Chondrocyte (in vitro differentiated cells): ENCODE measurements at places on chromosomes 12 and 14. TPM values are rescaled to one million over a fixed set of nuclear protein-coding genes. Genes with fewer than 3 reads are reported as not detected.

Gene NRIP2
- 0.25 to 0.92 TPM in 2 of 3 replicates, not detected in the other for total RNA-seq

Gene EEA1
- 35.5 to 44.7 TPM (median 41.8 TPM) in 3 replicates for total RNA-seq

Gene COL2A1
- 2.0 to 47.7 TPM (median 35.6 TPM) in 3 replicates for total RNA-seq

Gene FAM181A
- not detected in 3 replicates for total RNA-seq

Gene ALX1
- 1.4 to 3.3 TPM (median 3.2 TPM) in 3 replicates for total RNA-seq

Gene RDH16
- 0.10 TPM in 1 of 3 replicates, not detected in the others for total RNA-seq

Gene DYRK4
- 37.9 to 48.6 TPM (median 38.7 TPM) in 3 replicates for total RNA-seq

Gene AVPR1A
- total RNA-seq, result 0.15 to 0.45 TPM (median 0.41 TPM) in 3 replicates

- peak overlapping the region; percentile 45 for H3K4me3 ChIP-seq
- H3K4me1 ChIP-seq, result peaks cover 55% of the 10 kb centered on the region
- H3K27me3 ChIP-seq, result no peaks in the 10 kb centered on the region
- H3K27ac ChIP-seq, result peak overlapping the region; percentile 99
Observed at GRCh38 chr12:12720672-12721161, 3.5 kb downstream of the CDKN1B start.

GRCh38 chr12:44647917-44648690 is 228.0 kb downstream of the NELL2 start:
- no peak overlapping the region for H3K27ac ChIP-seq
- H3K4me1 ChIP-seq, result no peaks in the 10 kb centered on the region
- no peak for DNase-seq
- peaks cover 5% of the 10 kb centered on the region for H3K27me3 ChIP-seq

DNA sequence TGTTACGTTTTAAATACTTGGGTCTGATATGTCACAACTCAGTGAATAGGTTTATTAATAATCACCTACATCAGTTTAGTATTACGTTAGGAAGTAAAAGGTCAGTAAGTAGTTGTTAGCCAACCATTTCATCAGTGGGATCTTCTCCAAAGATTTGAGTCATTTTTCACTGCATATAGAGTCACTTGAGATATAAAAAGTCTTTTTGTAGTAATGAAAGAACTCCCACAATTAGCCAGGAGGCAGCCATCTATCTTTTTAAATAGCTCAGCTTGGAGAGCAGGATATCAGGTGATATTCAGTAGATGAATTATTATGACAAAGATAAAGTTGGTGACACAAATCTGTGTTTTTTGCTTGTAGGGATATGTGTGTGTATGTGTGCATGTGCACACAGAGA is 309.3 kb downstream of the PDZRN4 start:
- no peak for DNase-seq
- no peaks in the 10 kb centered on the region for H3K36me3 ChIP-seq
- H3K27ac ChIP-seq, result no peak overlapping the region
- H3K27me3 ChIP-seq, result peaks cover 11% of the 10 kb centered on the region

- H3K4me3 ChIP-seq, result no peak overlapping the region
- no peak for DNase-seq
- peaks cover 1% of the 10 kb centered on the region for H3K36me3 ChIP-seq
- no peaks in the 10 kb centered on the region for H3K27me3 ChIP-seq
- H3K4me1 ChIP-seq, result no peaks in the 10 kb centered on the region
Observed at GRCh38 chr12:118237052-118237665, 101.2 kb downstream of the PEBP1 start.

DNA sequence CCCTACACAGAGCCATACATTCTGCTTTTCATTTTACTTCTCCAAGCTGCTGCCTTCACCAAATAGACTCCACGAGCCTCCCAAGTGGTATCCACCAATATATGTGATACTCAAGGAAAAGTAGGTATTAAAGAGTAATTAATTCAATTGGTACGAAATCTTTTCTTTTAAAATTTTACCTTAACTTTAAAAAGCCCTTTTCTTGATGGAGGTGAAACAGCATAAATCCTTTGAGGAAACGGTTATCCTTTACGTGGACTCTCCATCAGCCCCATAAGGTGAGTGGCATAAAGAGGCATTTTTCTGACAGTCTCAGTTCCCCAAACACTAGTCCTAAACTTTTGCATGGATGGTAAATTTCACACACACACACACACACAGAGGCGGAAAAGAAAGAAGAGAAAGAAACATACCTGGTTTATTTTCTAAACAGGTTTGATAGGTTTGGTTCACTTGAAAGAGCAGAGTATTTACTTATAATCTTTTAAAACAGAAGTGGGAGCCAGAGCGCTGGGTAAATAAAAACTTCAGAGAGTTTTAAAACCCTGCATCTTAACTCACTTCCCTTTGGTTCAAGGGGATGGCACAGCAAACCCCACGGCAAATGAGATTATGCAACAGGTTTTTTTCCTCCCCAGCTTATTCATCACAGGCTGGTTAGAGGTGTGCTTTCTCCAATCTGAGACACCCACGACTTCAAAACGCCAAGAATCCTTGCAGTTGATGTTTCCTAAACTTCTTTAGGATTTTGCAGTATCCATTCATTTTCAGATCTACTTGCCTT is 1.9 kb downstream of the DUSP16 start:
- peak overlapping the region; percentile 92 for H3K27ac ChIP-seq
- H3K27me3 ChIP-seq, result no peaks in the 10 kb centered on the region
- H3K4me3 ChIP-seq, result peak overlapping the region; percentile 88
- H3K36me3 ChIP-seq, result no peaks in the 10 kb centered on the region

- DNase-seq, result no peak
- H3K36me3 ChIP-seq, result no peaks in the 10 kb centered on the region
- peaks cover 26% of the 10 kb centered on the region for H3K4me1 ChIP-seq
- peaks cover 60% of the 10 kb centered on the region for H3K27me3 ChIP-seq
- H3K4me3 ChIP-seq, result peak overlapping the region; percentile 64
Observed at GRCh38 chr12:84913129-84913515, 523 bp upstream of the SLC6A15 start.

DNA sequence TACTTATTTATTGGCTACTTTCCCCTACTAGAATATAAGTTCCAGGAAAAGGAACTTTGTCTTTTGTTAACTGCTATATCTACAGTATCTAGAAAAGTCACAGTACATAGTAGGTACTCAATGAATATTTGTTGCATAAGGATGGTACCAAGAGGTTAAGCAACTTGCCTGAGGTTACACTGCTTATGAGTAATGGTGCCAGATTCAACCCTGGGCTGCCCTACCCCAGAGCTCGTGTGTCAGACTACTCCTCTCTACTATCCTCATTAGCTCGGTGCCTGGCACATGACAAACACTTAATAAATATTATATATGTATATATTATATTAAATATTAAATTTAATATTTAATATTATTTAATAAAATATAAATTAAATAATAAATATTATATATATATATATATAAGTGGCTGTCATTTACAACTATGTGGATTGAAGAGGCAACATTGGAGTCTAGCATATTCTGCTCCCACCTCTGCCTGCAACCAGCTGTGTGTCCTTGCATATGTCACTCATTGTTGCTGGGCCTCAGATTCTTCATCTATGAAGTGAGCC is 25.4 kb downstream of the UTP20 start:
- no peak for DNase-seq
- H3K36me3 ChIP-seq, result peaks cover 29% of the 10 kb centered on the region
- H3K27me3 ChIP-seq, result no peaks in the 10 kb centered on the region
- H3K27ac ChIP-seq, result no peak overlapping the region
- H3K4me1 ChIP-seq, result no peaks in the 10 kb centered on the region

DNA sequence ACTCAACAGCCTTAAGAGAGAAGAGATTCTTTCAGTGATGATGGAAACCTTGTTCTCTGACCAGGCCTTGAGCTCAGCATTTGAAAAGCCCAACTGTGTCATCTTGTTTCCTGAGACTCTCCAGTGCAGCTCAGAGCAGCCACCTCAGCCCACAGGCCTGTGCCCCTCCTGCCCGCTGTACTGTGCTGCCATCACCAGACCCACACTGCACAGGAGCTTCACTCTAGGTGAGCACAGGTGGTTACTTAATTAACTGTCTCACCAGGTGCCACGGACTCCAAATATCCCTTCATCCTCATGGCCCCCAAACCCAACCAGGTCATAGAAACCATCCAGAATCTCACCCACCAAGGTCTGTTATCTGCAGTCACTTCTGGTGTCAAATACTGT is 51.3 kb downstream of the JAG2 start:
- H3K4me3 ChIP-seq, result no peak overlapping the region
- H3K27me3 ChIP-seq, result peaks cover 52% of the 10 kb centered on the region
- peaks cover 5% of the 10 kb centered on the region for H3K36me3 ChIP-seq

DNA sequence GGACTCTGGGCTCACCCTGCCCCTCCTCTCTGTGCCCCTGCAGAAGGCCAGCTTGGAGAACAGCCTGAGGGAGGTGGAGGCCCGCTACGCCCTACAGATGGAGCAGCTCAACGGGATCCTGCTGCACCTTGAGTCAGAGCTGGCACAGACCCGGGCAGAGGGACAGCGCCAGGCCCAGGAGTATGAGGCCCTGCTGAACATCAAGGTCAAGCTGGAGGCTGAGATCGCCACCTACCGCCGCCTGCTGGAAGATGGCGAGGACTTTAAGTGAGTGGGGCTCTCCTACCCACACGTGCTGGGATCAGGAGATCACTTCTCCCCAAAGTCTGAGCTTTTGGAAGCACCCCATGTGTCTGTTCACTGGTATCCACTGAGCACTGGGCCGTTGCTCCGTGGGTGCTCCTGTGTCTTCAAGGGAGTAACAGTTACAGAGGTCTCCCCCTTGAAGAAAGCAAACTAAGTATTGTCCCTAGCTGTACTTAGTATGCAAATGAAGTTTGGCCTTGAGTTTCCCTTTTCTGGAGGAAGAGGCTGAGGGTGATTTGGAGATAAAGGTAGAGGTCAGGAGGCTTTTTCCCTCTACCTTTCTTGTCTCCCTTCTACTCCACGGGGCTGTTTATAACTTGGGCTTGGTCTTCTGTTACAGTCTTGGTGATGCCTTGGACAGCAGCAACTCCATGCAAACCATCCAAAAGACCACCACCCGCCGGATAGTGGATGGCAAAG is 3.3 kb downstream of the KRT18 start:
- peak overlapping the region; percentile 78 for H3K4me3 ChIP-seq
- peaks cover 35% of the 10 kb centered on the region for H3K4me1 ChIP-seq
- peaks cover 18% of the 10 kb centered on the region for H3K36me3 ChIP-seq
- peak overlapping the region; percentile 69 for H3K27ac ChIP-seq

GRCh38 chr12:24839268-24839791 is 109.6 kb downstream of the BCAT1 start:
- no peaks in the 10 kb centered on the region for H3K27me3 ChIP-seq
- no peak overlapping the region for H3K4me3 ChIP-seq

- H3K4me3 ChIP-seq, result no peak overlapping the region
- H3K27me3 ChIP-seq, result peaks cover 8% of the 10 kb centered on the region
Observed at GRCh38 chr12:15346488-15346887, 24.2 kb downstream of the PTPRO start.

- H3K27me3 ChIP-seq, result no peaks in the 10 kb centered on the region
- no peak overlapping the region for H3K27ac ChIP-seq
- H3K36me3 ChIP-seq, result peaks cover 2% of the 10 kb centered on the region
- no peak overlapping the region for H3K4me3 ChIP-seq
- peaks cover 20% of the 10 kb centered on the region for H3K4me1 ChIP-seq
- DNase-seq, result no peak
Observed at GRCh38 chr12:24227551-24227950, 278.1 kb upstream of the SOX5 start.

DNA sequence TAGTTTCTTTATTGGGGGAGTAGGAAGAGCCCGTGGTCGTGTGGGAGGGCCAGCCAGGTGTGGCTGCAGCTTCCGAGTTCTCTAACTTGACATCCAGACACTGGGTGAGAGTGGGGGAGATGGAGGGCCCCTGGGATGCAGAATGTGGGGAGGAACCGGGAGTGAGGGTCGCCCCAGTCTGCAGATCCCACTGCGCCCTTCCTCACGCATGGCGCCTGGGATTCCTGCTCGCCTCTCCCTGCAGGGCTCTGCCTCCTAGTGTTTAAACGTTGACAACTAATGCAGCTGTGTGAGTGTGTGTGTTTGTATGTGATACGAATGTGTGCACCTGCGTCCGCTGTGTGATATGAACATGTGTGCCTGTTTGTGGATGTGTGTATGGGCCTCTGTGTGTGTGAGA is 34.6 kb downstream of the FZD10 start:
- H3K36me3 ChIP-seq, result peaks cover 3% of the 10 kb centered on the region
- H3K27ac ChIP-seq, result no peak overlapping the region
- H3K4me1 ChIP-seq, result no peaks in the 10 kb centered on the region
- DNase-seq, result no peak
- H3K4me3 ChIP-seq, result no peak overlapping the region

DNA sequence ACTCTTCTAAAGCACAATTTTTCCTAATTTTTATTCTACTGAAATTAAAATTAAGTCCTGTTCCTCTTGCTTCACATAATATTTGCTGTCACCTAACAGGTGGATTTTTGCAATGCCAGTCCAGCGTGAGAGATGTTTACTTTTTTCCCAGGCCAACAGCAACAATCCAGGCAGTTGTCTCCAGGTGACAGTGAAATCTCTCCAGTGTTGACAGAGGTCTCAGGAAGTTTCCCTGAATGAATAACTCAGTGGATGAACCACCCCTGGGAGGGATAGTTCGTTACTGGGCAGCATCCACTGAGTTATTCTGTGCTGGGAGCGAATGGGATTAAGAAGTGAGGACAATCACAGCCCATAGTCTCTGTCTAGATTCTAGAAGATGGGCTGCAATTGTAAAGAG is 7.1 kb upstream of the NT5DC3 start:
- no peak overlapping the region for H3K27ac ChIP-seq
- peaks cover 46% of the 10 kb centered on the region for H3K4me1 ChIP-seq
- no peak overlapping the region for H3K4me3 ChIP-seq

DNA sequence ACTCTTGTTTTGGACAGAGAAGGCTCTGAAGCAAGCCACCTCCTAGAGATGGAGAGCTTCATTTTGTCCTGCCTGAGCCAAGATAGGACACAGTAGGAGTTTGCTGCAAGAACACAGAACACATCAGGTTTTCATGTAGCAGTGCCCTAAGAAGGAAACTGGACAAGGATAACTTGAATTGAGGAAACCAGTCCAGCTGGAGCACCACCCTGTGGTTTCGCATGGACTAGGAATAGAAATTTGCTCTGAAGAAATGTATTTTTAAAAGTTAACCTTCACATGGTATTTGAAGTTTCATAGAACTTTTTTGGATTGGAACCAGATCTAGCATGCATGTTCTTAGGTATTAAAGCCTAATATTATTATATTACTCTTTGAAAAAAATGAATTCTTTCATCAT is 68.8 kb downstream of the RERG start:
- H3K27ac ChIP-seq, result peak overlapping the region; percentile 62
- H3K36me3 ChIP-seq, result no peaks in the 10 kb centered on the region
- no peak for DNase-seq
- H3K27me3 ChIP-seq, result no peaks in the 10 kb centered on the region
- peaks cover 58% of the 10 kb centered on the region for H3K4me1 ChIP-seq

DNA sequence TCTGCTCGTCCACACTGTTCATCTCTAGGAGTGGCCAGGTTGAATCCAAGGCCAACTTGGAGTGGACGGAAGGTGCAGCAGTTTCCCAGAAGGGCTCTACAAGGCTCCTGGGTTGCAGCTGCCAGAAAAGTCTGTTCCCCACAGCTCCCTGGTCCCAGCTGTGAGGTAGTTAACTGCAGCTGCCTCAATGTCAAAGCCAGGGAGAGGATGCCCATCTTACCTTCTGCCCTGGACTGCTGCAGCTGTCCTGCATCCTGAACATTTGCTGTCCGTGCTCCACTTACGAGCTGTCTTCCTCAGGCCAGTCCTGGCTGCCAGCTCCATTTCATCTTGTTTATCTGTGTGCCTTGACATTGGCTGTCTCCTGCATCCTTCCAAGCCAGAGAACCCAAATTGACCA is 227.3 kb downstream of the SLC41A2 start:
- DNase-seq, result no peak
- H3K4me3 ChIP-seq, result no peak overlapping the region
- peaks cover 15% of the 10 kb centered on the region for H3K4me1 ChIP-seq
- no peak overlapping the region for H3K27ac ChIP-seq
- H3K36me3 ChIP-seq, result no peaks in the 10 kb centered on the region
